ENCODE measurements at places on chromosomes 1 and 21.

GRCh38 chr1:235424092-235424491 lies 56.9 kb downstream of the TBCE start:
- DNase-seq: no peak

GRCh38 chr1:198929961-198930599 lies 291.2 kb downstream of the PTPRC start:
- DNase-seq: no peak

GRCh38 chr1:111747282-111747734 lies 8.1 kb upstream of the INKA2 start:
- DNase-seq: peak; percentile 79

- DNase-seq: no peak
Measured at GRCh38 chr1:195717651-195718050, 890.6 kb downstream of the KCNT2 start.

- DNase-seq: peak; percentile 36
Measured at GRCh38 chr1:54359393-54360162, 46.6 kb downstream of the SSBP3 start.

GRCh38 chr1:29543586-29543985 lies 307.3 kb downstream of the PTPRU start:
- DNase-seq: no peak

GRCh38 chr1:61101536-61101935 lies 19.2 kb downstream of the NFIA start:
- DNase-seq: no peak

DNA sequence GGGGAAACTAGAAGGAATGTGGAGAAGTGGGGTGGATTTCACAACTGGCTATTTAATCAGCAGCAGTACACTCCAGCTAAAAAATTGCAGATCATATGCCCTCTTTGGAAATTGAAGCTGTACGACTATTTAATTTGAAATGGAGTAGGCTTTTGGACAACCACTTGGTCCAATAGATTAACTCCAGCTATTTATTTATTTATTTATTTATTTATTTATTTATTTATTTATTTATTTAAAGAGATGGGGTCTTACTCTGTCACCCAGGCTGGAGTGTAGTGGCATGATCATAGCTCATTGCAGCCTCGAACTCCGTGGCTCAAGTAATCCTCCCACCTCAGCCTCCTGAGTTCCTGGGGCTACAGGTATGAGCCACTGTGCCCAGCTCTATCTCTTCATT lies 312.3 kb downstream of the KCNH1 start:
- no peak for DNase-seq

GRCh38 chr1:209642816-209643215 lies 9.4 kb downstream of the LAMB3 start:
- no peak for DNase-seq

- DNase-seq: peak; percentile 30
Measured at GRCh38 chr1:116755066-116755465, 836 bp downstream of the CD2 start.

DNA sequence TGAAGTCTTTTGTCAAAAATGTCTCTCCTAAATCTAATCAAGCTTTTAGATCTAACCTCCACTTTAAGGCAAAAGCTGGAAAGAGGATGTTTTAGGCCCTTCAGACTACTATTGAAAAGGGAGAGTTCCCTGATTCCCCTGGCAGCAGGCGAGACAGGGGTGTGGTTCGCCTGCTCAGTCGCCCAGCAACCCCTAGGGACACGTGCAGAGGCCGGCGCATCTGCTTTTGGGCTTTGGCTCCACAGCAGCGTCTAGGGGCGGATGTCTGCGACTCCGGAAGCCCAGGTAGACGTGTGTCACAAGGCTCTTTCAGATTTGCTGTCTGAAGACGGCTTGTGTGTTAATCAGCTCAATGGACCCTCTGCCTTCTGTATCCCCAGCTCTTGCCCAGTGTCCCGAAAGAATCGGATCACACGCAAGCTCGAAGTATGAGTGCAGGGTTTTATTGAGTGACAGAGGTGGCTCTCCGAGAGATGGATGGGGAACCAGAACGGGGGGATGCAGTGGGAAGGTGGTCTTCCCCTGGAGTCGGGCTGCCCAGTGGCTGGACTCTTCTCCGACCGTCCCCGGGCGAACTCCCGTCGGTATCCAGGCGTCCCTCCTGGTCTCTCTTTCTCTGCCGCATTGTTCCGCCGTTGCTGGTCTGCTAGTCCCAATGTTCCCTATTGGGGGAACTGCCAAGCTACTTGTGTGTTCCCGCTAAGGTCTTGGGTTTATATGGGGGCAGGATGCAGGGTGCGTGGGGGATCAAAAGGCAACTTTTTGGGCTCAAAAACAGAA lies 45.5 kb downstream of the OLFML2B start:
- no peak for DNase-seq

- DNase-seq: no peak
Measured at GRCh38 chr21:46284733-46285132, 678 bp downstream of the MCM3AP start.

DNA sequence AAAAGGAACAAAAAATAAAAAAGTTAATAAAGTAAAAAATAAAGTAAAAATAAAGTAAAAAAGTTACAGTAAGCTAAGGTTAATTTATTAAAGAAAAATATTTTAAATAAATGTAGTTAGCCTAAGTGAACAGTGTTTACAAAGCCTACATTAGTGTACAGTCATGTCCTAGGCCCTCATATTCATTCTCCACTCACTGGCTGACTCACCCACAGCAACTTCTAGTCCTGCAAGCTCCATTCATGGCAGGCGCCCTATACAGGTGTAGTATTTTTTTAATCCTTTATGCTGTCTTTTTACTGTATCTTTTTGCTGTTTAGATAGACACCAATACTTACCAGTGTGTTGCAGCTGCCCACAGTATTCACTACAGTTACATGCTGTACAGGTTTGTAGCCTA lies 12.4 kb downstream of the ADAR start:
- DNase-seq: no peak

- DNase-seq: no peak
Measured at GRCh38 chr1:66248746-66249145, 285.2 kb upstream of the SGIP1 start.

DNA sequence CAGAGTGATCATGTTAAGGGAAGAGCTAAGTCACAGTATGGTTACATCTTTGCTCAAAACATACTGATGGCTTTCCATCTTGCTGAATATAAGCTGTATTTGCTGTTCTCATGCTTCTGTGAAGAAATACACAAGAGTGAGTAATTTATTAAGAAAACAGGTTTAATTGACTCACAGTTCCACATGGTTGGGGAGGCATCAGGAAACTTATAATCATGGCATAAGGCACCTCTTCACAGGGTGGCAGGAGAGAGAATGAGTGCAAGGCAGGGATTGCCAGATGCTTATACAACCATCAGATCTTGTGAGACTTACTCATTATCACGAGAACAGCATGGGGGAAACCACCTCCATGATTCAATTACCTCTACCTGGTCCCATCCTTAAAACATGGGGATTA lies 24.4 kb upstream of the RGS5 start:
- no peak for DNase-seq

DNA sequence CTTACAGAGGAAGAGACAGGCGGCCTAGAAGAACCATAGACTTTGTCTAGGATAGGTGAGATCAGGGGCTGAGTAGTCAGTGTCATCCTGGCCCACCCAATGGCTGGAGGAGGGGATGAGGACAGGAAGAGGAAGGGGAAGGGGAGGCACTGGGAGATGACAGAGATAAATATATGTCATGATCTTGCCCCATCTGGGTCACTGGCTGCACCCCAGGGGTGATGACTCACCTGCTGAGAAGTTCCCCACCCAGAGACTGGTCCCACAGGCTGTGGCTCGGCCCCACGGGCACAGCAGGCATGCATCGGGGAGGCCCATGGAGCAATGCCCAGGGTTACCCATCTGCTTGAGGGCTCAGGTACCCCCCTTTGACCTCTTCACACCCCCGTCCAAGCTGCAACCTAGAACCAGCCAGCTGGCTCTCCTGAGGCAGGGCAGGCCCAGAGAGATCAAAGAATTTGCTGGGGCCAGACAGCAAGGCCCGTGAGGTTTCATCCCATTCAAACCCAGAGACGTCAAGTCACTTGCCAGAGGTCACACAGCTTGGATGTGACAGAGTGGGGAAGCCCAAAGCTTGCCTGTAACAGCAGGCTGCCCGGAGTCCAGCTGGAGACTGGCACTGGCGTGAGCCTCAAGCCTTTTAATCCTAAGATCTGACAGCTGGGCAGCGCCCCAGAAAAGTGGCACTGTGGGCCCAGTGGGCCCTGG lies 34.7 kb upstream of the CASZ1 start:
- no peak for DNase-seq

DNA sequence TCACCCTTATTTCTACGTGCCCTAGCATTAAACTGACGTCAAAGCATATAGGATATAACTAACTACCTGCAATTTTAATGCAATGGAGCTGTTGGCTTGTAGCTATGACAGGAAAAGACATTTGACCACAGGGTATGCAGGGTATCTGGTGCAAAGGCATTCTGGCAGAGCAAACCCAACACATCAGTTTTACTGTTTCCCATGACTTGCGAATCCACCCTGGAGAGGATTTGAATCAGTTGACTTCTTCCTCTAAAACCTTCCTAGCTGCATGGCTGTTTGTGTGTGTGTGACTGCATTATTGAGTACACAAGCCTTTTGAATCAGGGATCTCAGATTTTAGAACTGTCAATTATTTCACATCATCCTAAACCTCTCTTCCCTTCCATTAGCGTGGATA lies 41.7 kb upstream of the SYT14 start:
- no peak for DNase-seq

GRCh38 chr1:240672132-240672811 lies 60.3 kb upstream of the GREM2 start:
- DNase-seq: no peak

- DNase-seq: no peak
Measured at GRCh38 chr1:8133190-8133589, 107.1 kb upstream of the ERRFI1 start.

- DNase-seq: no peak
Measured at GRCh38 chr21:27582246-27582947, 615.5 kb upstream of the ADAMTS5 start.

DNA sequence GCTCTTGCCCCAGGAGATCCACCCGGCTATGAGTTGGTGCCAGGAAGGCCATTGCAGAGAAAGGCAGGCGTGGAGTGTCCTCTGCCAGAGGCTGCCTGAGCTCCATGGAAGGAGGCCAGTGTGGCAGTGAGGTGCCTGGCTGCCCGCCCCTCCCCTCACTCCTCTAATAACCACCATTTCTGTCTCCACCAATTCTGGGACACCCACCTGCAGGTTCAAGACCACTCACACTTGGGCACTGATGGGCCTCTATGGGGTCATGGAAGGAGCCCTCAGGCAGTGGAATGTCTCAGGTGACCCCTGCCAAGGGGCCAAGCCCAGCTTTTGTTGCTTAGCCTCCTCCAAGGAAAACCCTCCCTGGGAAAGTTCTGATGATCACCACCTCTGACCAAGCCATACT lies 731.6 kb downstream of the MATN1 start:
- DNase-seq: no peak

GRCh38 chr1:116258668-116259419 lies 114.2 kb upstream of the ATP1A1 start:
- DNase-seq: no peak

GRCh38 chr1:64471218-64472039 lies 1.5 kb downstream of the CACHD1 start:
- DNase-seq: no peak

DNA sequence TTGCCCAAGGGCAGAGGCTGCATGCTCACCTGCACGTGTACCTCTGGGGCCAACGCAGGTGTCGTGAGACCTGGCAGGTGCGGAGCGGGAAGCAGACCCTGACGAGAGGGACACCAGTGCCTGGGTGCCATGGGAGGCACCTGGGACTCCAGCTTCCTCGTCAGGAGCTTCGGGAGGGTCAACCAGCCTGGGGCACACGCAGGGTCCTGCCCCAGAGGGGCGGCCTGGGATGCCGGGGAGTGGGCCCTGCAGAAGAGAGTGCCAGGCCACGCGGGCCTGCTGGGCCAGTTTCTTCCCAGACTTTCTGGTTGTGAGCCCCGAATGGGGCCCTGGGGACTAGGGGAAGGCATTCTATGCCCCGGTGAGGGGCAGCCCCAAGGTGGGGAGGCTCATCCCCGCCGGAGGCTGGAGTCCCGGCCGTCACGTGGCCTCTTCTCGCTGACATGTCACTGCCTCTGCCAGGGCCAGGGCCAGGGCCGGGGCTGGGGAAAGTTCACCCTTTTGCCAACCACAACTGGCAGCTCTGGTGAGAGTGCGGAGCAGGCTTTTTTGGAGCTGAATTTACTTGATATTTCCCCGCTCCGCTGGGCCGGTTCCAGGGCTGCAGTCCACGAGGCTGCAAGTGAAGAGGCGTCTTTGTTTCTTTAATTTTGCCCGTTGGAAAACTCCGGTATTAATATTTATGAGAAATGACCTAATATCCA lies 38.5 kb upstream of the ACTRT2 start:
- DNase-seq: no peak

- no peak for DNase-seq
Measured at GRCh38 chr1:183589874-183590243, 400 bp downstream of the NCF2 start.

GRCh38 chr1:182426442-182427430 lies 23.2 kb upstream of the RGSL1 start:
- no peak for DNase-seq
